ENCODE measurements at places on chromosomes 12 and 14.

DNA sequence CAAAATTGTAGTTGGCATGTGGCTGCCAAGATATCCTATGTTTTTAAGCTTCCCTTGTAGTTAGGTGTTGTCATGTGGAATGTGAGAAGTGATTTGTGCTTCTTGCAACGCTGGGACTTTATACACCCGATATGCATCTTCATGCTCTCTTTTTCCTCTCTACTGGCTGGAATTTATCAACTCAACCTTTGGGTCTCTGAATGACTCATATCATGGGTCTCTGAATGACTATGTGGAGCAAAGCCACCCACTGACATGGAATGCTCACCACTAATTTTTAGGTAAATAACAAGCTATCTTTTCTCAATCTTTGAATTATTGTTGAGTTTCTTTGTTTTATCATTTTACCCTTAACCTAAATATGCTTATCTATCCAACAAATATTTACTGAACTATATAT lies 144.6 kb downstream of the ATP23 start:
- DNase-seq, result no peak

DNA sequence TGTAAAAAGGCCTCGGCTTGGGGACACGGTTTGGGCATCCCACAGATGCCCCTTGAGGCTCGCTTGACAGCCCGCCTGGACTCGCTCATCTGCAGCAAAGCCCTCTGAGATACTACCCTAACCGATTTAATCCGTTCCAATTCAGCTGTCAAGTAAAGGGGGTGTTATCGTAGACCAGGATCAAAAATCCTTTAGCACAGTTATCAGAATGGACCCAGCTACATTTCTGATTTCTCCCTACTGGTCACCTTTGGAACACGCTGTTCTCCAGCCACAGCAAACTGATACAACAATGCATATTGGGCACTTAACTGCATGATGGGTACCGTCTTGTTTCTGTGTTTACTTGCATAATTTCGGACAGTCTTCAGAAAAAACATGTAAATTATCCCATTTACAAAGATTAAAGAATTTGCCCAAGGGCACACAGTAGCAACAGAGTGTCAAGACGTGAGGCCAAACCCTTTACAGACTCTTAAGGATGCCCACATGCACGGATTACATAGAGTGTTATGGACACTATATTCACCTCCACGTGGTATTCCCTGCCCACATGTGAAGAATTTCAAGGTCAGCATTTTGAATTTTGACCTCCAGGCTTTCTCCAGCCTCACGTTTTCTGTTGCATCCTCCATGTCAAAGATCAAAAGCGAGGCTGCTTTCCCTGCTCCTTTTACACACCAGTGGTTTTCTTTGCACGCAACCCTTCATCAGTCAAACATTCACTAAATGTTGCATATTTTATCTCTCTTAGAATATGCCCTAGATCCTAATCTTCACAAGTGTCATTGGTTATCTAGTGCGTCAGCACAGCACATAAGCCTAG lies 3.2 kb upstream of the DUSP6 start:
- peak; percentile 29 for DNase-seq

GRCh38 chr14:84253326-84253725 lies 1276.6 kb upstream of the FLRT2 start:
- no peak for DNase-seq

GRCh38 chr12:102063069-102063468 lies 1.3 kb upstream of the WASHC3 start:
- DNase-seq, result peak; percentile 30

GRCh38 chr12:47557386-47557785 lies 148.4 kb downstream of the RPAP3 start:
- DNase-seq, result no peak

DNA sequence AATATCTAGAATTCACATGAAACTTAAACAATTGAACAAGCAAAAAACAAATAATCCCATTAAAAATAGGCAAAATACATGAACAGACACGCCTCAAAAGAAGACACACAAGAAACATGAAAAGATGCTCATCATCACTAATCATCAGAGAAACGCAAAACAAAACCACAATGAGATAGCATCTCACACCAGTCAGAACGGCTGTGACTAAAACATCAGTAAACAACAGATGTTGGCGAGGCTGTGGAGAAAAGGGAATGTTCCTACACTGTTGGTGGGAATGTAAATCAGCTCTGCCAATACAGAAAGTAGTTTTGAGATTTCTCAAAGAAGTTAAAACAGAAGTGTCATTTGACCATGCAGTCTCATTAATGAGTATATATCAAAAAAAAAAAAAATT lies 121.3 kb downstream of the PTPRO start:
- DNase-seq, result no peak

GRCh38 chr14:76227450-76228050 lies 75.8 kb downstream of the GPATCH2L start:
- DNase-seq, result no peak

GRCh38 chr12:24233519-24234246 lies 284.2 kb upstream of the SOX5 start:
- DNase-seq, result no peak

- peak; percentile 26 for DNase-seq
Measured at GRCh38 chr14:96204151-96205058, at the start of gene BDKRB2. BDKRB2 (plus strand) TSS chr14:96204839; CDS start chr14:96237108, 32,269 bp downstream.

DNA sequence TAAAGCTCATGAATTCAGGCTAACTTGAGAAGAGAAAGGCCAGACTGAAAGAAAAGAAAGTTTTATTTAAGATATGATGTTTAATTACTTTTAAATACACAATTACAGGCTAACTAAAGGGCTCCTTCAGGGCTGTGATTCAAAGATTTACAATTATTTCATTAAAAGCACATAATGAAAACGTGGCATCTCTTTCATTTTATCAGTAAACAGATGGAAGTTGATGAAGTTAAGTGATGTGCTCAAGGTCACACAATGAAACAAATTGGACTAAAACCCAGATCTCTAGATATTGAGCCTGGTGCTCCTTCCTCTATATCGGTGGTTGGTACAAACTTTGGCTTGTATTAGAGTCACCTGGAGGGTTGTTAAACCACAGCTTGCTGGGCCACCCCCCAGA lies 13.5 kb upstream of the NFKBIA start:
- no peak for DNase-seq

DNA sequence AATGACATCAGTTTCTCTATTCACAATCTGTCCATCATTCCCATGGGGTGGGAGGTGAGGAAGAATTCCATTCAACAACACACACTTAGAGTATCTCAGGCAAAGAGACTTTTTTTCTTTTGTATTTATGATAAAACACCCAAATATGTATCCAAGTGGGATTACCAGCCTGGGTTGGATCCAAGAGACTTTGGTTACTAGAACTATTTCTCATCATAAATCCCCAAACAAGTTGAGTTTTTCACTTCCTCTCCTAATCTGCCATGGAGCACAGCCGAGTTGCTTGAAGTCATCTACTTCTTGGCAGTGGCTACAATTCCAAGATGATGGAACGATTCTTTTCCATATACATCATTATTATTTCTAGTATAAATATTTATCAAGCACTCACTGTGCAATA lies 209.2 kb upstream of the HMGA2 start:
- no peak for DNase-seq

GRCh38 chr12:106227641-106228319 lies 20.0 kb downstream of the CKAP4 start:
- peak; percentile 71 for DNase-seq

- no peak for DNase-seq
Measured at GRCh38 chr12:77118696-77119095, 53.3 kb upstream of the E2F7 start.

DNA sequence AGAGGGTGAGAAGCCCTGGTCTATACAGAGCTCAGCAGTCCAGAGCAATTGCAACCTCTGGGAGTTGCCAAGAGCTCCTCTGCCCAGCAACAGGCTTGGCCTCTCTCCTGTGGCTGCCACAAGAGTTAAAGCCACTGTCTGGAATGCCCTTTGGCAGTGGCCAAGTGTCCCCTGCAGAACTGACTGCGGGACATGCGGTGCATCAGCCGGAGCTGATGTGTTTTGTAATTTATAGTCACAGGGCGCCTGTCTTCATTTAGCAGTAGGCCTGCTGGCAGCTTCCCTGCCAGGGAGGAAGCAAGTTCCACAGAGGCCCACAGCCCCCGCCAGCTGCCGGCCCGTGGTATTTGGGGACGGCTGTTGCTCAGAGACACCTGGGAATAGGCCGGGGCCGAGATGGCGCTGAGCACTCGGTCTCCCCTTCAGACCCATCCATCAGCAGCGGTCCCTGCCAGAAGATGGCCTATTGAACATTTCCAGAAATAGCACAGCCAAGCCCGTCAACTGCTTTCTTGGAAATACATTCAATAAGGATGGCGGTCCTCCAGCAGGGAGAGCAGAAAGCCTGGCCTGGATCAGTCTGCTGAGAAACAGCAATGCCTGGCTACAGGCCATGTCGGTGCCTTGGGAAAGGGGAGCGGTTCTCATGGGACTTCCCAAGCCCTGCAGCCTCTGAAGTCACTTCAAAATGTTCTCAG lies 217.4 kb downstream of the CRADD start:
- peak; percentile 7 for DNase-seq

GRCh38 chr12:101527682-101528081 lies 52.5 kb downstream of the SPIC start:
- no peak for DNase-seq

DNA sequence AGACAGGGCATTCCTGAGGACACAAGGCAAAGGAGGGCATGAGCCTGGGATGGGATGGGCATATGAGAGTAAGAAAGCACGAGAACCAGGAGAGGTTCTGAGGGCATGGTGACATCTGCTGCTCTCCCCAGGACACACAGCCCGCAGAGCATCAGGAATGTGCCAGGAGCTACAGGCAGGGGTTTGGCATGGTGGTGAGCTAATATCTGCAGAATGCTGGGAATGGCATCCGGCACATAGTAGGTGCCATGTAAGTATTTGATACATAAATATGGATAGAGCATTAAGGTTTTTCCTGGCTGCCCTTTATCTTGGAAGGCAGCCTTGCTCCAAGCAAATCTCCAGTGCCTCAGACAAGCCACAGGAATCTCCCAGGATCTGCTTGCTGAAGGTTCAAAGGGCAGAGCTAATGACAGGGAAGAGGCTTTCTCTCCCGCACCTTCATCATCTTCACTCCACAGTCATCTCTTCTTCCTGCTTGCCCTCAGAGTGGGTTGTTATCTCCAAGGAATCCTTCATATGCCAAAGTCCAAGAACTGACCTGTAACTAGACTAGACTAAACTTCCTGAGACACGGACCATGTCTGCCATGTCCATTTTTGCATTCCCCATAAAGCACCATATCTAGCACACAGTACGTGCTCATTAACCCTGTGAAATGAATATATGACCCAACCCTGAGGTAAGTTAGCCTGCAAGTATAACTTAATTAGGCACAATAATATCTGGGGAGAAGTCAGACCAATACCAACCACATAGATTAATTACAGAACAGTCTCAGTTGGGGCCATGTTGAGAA lies 62.0 kb upstream of the SCN8A start:
- DNase-seq, result no peak

Data from hematopoietic multipotent progenitor cell treated with erythropoietin and hydrocortisone succinate and interleukin-3 and kit ligand, for 6 days (in vitro differentiated cells).